Non-pigmented ciliary epithelial cell (primary cell): ENCODE measurements at places on chromosomes 12 and 14.

- peak; percentile 92 for DNase-seq
Observed at GRCh38 chr12:93624595-93625294, 52.3 kb downstream of the SOCS2 start.

DNA sequence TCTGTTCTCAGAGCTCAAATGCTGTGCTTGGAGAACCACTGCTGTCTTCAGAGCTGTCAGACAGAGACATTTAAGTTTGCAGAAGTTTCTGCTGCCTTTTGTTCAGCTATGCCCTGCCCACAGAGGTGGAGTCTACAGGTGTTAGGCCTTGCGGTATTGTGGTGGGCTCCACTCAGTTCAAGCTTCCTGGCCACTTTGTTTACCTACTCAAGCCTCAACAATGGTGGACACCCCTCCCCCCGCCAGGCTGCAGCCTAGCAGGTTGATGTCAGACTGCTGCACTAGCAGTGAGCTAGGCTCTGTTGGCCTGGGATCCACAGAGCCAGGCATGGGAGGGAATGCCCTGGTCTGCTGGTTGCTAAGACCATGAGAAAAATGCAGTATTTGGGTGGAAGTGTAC, 323.8 kb downstream of the BCAT1 start:
- no peak for DNase-seq

DNA sequence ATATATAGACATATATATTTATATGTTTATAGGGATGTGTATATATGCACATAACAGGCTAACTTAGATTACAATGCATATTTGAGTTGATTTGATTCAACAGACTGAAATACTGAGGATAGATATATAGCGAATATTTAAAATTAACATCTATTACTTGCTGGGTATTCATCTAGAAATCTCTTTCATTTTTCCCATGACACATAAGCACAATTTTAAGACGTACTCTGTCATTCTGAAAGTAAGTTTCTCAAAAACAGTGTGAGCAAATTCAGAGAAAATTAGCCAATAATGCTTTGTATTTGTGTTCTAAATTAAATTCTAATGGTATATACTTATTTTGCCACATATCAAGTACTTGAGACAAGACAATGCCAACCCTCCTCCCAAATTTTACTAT, 907.5 kb upstream of the MDGA2 start:
- DNase-seq = no peak

DNA sequence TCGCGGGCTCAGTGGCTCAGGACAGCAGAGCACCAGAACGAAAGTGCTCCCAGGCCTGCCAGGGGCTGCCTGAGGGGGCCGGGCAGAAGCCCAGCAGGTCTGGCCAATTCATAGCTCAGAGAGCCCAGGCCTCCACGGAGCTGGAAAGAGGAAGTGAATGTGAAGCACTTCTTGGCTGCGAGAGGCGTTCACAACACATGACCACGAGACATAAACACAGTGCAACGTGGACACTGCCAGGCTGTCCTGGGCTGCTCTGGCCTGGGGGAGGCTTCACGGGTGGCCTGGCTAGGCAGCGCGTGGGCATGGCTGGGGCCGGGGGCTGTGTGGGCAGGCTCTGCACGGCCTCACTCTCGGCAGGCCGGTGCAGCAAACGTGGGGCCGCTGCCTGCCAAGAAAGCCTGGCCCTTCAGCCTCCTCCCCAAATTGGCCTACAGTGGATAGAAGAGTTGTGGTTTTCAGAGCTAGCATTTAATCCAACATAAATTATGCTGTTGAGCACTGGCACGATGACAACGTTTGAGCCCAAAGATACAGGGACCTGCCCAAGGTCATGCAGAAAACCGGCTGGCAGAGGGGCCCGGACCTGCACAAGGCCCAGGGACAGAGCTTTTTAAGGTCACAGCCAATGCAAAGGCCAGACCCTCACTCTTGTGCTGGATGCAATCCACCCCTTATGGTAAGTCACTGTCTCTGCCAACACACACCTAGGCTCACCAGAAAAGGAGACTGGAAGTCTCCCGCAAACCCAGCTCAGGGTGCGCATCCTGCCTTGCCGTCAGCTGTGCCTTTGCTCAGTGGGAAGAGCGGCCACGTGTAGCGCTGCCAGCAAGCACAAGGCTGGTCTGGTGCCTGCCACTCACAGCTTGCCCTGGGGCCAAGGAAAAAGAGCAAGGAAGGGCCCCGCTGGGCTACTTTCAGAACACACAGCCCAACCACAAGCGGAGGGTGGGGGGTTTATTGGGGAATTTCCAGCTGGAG, 8.6 kb downstream of the SLC25A29 start:
- DNase-seq = peak; percentile 41

DNA sequence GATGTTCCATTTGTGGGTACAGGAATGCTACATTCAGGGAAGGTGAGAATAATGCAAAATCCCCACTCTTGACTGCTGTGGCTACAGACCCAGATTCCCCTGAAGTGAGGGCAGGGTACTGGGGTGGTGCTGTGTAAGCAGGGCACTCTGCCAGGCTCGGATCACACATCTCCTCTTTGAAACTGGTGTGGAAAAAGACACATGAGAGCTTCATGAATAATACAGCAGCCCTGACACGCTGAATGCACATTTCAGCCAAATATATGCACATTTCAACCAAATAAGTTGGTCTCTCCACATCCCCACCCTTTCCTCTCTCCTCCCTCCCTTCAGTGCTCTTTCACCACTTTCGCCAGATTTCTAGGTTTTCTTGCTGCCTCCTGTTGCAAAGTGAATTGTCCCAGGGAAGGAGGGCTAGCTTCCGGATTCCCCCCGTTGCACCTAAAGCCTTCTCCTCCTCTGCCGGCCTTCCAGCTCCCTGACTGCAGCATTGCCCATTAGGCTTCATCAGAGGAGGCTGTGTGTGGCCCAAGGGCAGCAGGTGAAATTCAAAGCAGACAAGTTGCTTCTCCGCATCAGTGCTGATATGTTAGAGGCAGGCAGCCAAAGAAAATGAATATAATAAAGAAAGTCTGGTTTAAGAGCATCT, 118.2 kb upstream of the TMCC3 start:
- DNase-seq = no peak

GRCh38 chr14:76708771-76709170, 52.5 kb upstream of the VASH1 start:
- DNase-seq = no peak

DNA sequence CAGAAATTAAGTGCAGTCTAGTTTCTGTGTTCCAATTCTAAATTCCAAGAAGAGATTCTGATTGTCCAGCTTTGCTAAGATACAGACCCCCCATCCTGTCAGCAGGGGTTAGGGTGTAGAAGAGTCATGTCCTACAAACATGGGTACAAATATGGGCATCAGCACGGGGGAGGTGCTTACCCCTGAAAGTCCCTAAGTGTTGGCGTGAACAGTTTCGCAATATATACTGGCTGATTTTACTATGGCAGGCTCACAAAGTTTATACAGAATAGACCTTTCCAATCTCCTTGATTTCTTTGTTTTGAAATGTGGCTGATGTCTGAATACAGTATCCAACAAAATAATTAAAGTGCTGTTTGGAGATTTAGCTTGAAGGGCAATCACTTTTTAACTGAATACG, 71.6 kb upstream of the PPM1H start:
- no peak for DNase-seq

- DNase-seq = no peak
Observed at GRCh38 chr12:2634471-2634870, 160.3 kb upstream of the FKBP4 start.
